CD4-positive, alpha-beta memory T cell (primary cell): ENCODE measurements at places on chromosomes 12 and 14.

- no peak for DNase-seq
Measured at GRCh38 chr14:85315290-85315689, 214.7 kb upstream of the FLRT2 start.

DNA sequence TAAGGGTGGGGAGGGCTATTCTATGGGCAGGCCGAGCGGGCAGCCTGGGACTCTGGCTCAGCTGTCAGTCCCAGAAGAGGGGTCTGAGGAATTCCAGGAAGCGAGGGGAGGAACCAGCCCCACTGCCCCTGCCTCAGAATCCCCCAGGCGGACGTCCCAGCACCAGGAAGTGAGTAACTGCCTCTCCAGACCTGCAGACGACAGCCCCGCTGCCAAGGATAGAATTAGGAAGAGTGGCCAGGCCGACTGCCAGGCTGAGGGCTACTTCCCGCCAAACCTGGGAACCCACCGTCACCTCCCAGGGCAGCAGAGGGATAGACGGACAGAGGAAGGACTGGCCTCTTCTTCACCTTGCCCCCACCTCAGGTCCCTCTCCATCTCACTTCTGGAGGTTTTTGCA lies 6.7 kb upstream of the BDKRB2 start:
- no peak for DNase-seq

GRCh38 chr12:88309546-88309945 lies 167.4 kb downstream of the TMTC3 start:
- DNase-seq: no peak

DNA sequence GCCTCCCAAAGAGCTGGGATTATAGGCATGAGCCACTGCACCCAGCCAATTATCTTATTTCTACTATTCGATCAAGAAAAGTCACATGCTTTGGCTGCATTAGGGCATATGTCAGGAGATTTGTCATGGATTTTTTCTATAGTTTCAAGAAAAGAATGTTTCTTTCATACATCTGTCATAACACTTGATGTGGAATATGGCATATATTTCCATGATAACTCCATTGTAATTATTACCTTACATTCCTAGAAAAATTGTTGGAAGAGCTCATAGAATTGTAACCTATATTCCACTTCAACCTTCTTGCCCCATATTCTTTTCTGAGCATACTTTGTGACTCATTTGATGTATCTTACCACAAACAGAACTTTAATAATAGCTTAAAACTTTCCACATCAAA lies 740.9 kb upstream of the FLRT2 start:
- no peak for DNase-seq

GRCh38 chr14:23612802-23613201 lies 23.4 kb upstream of the DHRS2 start:
- no peak for DNase-seq
